T-helper 22 cell (primary cell): ENCODE measurements at places on chromosomes 5 and 9.

DNA sequence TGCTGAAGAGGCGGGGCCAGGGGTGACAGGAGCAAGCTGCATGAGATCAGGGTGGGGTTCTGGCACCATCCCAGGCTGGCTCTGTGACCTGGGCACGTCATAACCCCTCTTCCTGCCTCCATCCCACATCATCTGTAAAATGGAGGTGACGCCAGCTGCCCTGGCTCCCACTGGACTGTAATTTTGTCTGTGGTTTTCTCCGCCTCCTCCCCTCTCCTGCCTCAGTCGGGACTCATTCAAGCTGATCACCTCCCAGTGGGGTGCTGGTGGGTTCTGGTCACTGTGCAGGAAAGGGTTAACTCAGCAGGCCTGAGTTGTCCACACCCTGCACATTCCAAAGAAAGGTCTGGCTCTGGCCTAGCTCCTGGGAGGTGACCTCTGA lies 128.2 kb downstream of the RXRA start:
- DNase-seq: no peak

- no peak for DNase-seq
Measured at GRCh38 chr5:173819521-173819920, 68.6 kb upstream of the CPEB4 start.

- DNase-seq: no peak
Measured at GRCh38 chr5:73031839-73032238, 76.0 kb downstream of the FCHO2 start.

- no peak for DNase-seq
Measured at GRCh38 chr5:82050955-82051354, 79.1 kb downstream of the ATG10 start.

DNA sequence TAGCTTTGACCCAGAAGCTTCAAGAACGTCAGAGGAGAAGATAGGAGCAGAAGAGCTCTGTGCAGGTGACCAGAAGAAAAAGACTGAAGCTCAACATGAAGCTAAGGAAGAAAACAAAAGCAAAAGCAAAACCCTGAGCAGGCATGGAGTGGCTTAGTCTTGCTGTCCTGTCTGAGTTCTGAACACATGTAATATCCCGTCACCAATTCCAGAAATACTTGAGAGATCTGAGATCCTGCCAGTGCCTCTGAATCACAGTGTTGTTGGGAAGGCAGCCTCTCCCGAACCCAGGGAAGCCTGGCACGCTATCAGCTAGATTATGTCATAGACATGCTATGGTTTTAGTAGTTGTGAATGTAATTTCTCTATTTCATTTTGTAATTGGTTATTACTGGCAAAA lies 235.7 kb downstream of the ICE1 start:
- DNase-seq: no peak

DNA sequence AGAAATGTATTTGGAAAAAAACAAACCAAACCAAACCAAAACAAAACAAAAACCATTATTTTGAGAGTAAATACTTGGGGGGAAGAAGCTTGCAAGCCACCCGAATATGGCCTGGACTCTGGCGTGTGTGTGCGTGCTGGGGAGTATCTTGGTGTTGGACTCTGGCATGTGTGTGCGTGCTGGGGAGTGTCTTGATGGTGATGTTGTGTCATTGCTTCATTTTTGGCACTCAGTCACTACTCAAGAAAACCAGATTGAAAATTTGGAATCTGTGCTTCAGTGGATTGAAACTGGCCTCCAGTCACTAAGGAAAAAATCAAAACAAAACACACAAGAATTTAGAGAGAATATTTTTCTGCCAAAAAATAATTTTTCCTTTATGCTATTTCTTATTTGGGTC lies 76.1 kb downstream of the ARRDC3 start:
- DNase-seq: no peak

DNA sequence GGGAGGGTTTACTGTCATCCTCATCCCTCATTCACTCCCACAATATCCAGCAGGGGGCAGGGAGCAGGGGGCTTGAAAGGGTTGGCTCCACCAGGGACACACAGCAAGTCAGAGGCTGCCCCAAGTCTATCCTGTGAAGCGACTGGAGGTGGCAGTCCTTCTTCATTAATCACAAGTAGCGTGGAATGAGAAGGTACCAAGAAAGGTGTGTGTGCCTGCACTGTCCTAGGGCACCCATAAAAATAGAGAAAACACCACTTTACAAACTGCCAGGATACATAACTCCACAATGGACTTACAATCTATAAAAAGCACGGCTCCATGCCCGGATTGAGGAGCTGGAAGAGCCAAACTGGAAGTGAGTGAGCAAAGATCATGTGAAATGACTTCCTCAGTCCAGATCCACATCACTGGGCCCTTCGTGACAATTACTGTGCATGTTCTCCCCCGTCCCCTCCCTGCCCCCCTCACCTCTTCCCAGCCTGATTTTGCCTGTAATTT lies 183.9 kb downstream of the SLIT3 start:
- DNase-seq: no peak

DNA sequence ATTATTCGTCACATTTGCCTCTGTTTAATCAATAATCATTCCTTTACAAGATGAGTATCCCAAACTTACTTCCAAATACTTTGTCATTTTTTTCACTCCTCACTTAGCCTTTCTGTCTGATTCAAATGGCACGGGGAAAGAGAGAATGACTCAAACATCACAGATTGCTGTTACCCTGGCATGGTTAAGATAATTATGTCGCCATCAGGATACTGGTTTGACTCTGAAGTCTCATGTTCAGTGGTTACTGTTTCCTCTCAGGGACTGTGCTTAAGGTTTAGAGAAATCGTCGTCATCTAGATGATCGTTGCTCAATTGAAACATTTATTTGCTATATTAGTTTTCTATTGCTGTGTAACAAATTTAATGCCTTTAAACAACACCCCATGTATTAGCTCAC lies 45.2 kb upstream of the RAD23B start:
- DNase-seq: no peak

GRCh38 chr9:123543492-123543891 lies 187.5 kb downstream of the CRB2 start:
- no peak for DNase-seq

DNA sequence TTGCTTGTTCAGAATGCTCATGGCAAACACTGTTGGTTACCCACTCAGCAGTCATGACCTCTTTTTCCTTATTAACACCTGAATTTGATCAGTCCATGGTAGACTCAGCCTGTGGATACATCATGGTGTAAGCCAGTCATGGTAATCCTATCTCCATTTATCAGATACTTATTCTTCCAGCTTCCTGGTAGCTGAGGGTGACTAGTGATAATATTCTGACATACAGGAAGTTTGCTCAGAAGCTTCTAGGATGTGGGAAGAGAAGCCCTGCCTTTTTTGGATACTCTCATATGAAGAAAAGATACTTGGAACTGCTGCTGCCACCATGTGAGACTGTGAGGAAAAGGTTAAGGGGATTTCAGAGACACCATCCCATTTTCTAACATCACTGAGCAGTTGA lies 7.3 kb downstream of the GDA start:
- no peak for DNase-seq

- DNase-seq: no peak
Measured at GRCh38 chr9:38278931-38279679, 113.4 kb upstream of the ALDH1B1 start.

DNA sequence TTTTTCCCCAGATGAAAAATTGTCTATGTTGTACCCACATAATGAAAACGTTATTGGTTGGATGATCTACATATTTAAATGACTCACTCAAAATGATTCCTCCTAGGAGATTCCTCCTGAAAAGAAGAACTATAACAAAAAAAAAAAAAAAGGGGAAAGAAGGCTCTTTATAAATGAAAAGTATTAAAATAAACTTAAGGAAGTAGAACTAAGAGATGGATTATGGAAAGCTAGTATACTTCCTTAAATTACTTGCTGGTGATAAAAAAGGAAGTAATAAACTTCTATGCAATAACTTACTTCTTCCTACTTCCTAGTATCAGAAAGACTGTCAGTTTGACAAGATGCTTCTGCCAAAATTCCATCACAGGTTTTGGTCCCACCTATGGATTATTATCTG lies 1087.7 kb downstream of the CDH12 start:
- no peak for DNase-seq

DNA sequence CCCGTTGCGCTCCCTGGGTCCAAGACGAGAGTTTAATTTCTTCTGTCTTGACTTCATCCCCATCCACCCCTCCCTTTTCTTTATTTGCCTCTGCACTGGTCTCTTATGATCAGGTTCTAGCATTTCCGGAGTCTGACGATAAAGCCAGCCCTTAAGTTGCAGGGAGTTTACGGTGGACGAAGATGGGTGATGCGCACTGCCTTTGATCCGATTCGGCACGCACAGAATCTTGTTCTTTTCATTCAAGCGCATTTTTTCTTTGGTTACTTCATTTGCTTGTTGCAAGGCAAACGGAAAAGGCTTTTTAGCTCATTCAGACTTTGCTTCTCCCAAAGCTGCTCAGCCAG lies 488 bp upstream of the MCTP1 start:
- no peak for DNase-seq

- DNase-seq: no peak
Measured at GRCh38 chr9:131545003-131545785, at the start of gene PRRT1B. PRRT1B (plus strand) TSS chr9:131545523; CDS start chr9:131545616, 93 bp downstream.

- no peak for DNase-seq
Measured at GRCh38 chr5:164422400-164422799, 917.0 kb downstream of the MAT2B start.

DNA sequence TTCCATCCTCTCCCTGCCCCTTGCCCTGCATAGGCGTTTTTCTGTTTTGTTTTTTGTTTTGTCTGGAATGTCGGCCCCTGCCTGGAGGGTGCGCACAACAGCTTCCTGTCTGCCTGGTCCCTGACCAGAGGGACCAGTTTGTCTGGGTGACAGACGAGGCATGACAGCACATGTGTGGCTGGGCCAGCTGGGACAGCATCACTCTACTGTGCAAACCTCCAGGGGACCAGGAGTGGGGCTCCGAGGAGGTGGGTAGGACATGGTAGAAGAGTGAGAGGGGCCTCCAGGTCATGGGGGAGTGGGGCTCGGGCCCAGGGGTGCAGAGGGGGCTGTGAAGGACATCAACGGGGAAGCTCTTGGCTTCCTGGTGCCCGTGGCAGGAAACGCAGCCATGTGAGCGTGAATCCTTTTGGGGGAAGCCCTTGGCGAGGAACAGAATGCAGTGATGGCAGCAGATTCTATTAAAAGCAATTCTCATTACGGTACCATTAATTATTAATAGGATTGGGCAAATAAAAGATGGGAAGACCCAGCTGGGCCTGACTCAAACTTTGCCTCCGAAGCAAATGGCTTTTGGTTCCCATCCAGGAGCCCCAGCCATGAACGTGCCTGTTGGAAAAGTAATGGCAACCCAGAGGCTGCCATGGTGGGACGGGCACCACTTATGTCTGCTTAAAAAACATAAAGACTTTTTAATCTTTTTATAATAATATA lies 184.4 kb upstream of the IER5L start:
- DNase-seq: no peak

DNA sequence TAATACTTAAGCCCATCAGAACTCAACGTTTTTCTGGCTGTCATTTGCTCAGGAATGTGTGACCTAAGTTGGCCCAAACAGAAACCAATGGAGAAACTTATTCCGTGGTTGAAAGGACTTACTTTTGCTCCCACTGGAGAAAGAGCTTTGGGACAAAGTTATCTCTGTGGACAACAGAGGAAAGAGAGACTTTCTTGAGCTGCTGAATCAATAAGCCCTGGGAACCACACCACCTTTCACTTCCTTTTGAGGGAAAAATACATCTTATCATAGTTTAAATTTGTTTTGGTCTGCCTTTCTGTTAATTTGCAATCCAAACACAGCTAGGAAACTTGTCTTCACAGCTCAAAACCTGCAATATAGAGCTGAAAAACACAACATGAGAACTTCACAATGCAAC lies 62.8 kb upstream of the VCAN start:
- no peak for DNase-seq

- no peak for DNase-seq
Measured at GRCh38 chr5:40813698-40814281, 15.6 kb upstream of the PRKAA1 start.

DNA sequence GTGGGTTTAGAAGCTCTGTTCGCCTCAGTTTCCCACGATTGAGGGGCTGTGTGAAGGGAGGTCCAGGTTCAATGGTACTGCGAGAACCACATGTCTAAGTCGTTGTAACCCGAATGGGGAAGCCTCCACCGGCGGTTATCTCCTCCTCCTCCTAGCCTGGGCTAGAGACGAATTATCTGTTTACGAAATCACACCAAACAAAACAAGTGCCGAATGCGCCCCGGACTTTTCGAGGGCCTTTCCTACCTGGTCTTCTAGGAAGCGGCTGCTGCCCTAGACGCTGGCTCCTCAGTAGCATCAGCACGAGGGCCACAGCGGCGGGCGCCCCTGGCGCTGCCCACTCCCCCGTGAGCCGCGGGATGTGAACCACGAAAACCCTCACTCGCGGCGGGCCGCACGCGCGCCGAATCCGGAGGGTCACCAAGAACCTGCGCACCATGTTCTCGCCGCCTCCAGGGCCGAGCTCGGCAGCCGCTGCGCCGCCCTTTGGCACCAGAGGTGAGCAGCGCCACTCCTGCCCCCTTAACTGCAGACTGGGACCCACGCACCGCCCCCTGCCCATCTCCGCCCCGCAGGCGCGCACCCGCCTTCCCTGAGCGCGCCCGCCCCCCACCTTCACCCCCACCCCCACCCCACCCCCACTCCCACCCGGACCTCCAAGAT lies at the start of gene CDKN2A:
CDKN2A (minus strand) TSS at position 500 of the 663 bp plus-strand sequence.
- DNase-seq: peak; percentile 30

GRCh38 chr9:22457448-22457847 lies 10.8 kb downstream of the DMRTA1 start:
- DNase-seq: no peak

GRCh38 chr5:54804086-54804485 lies 181.3 kb downstream of the ESM1 start:
- DNase-seq: no peak

DNA sequence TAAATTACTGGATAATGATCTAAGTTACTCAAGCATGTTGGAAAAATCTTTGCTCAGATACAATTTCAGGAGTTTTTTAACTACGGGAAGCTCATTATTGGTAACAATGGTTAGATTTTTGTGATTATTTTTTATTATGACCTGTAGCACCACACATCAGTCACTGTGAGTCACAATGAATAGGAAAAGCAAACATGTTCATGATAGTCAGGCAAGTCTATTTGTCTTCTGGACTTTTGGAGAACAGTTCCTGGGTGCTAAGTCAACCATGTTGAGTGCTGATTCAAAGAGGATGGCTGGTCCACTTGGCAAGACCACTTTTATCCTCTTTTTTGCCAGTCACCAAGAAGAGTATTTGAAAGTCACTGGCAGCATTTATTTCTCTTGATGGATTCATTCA lies 403.2 kb downstream of the KIF4B start:
- DNase-seq: no peak

DNA sequence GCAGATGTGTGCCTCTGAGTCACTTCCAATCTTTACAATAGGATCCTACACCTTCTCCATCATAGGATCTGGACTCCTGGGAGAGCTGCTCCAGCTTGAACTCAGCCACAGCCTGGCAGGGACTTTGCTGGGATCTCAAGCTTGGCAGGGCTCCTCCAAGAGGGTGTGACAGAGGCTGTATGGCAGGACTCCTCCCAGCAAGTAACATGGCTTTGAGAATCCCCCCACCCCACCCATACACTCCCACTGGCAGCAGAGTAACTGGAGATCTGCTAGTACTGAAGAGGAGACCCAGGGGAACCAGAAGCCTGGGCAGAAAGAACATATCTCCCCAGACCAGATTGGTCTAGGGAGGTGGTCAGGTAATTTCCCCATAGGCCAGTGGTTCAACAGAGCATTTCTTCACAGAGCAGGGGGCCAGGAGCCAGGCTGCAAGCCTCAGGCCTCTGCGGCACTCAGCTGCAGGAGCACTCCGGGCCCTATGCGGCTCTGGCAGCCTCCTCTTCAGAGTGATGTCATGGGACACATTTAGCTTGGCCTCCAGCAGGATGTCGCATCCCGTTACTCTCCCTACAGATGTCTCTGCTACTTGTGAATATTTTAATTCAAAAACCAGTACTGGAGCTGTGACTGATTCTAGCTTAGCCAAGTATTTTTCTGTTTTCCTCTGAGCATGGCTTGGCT lies 1.7 kb upstream of the ACSL6 start:
- DNase-seq: no peak
